ENCODE measurements at places on chromosomes 6 and 20.

DNA sequence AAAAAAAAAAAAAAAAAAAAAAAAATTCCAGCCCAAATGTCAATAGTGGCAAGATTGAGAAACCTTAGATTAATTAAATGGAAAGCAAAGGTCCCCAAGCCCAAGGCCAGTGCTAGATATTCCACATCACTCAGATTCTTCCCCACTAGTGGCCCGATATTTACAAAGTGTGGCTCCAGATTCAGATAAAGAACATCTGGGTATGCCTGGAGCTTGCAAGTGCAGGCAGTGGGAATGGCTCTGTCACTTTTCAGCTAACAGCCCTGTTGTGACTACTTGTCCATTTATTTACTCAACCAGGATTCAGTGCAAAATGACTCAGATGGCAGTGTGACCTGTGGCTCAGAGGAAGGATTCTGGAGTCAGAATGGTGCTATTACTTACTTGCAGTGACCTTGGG is 8.2 kb upstream of the KCNB1 start:
- no peak for DNase-seq

DNA sequence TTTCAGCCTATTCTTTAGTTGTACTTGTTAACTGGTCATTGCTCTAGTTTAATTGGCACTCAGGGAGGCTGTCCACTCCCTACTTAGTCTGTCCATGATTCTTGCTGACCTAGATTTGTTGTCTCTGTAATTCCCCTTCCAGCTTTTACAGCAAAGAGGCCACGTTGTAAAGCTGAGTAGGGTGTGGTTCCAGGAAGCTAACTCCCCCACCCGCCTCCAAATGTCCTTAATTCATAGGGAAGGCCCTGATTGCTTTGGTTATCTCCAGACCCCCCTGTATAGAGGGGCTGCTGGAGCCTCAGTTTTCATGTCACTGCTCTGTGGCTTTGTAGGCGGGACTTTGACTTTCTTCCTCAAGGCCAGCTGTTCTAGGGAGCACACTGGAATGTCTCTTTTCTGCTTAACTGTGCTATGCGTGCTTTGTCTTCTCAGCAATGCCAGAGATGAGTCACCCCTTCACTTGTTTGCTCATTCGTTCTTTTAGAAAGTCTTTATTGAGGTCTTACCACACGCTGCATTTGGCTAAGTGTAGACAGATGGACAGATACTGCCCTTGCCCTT is 175.1 kb upstream of the JAG1 start:
- no peak for DNase-seq

DNA sequence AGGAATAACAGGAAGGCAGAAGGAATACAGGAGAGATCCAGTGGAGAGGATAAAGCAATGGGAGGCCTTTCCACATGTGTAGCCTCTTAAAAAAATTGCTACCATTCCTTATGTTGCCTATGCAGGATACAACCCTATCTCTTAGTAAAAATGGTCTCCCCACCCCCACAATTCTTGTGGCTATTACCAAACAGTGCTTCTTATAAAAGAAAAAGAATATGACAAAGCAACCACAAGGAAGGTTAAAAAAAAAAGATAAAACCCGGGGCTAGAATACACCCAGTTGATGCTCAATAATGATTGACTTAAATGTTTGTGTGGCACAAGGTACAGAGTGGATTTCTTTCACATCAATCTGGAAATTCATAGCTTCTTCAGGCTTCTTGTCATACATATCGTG is 250.9 kb downstream of the HIVEP2 start:
- DNase-seq, result no peak

DNA sequence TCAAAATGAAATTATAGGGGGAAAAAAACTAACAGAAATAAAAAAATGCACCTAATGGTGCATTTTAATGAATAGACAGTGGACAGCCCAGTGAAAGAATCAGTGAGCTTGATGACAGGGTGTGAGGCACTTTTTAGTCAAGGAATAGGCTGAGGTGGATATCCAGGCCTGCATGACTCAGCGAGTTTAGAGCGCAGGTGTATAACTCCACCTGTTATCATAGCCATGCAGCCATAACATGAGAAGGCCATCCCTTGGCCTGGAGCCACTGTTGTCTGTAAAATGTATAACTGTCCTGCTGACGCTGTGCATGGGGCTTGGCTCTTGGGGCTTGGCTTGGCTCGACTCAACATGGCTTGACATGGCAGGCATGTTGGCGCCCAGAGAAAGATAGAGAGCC is 331.5 kb upstream of the NOX3 start:
- DNase-seq, result no peak
